Pancreas (tissue), 10 donors: ENCODE measurements at places on chromosomes 6 and 20.

DNA sequence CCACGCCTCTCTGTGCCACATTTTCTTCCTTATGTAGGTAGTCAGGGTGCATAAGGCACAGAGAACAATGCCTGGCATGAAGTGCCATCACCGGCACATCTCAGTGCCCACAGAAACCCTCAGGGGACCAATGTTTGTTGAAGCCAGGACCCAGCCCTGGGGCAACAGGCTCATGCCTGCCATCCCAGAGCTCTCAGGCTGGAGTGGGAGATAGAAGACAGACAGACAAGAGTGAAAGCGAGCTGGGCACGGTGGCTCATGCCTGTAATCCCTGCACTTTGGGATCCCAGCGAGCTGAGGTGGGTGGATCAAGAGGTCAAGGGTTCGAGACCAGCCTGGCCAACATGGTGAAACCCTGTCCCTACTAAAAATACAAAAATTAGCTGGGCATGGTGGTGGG, 13.5 kb downstream of the EFCAB8 start:
- H3K27me3 ChIP-seq = no peaks in the 10 kb centered on the region
- H3K36me3 ChIP-seq = no peaks in the 10 kb centered on the region
- no peak overlapping the region for H3K27ac ChIP-seq
- DNase-seq = no peak

GRCh38 chr6:152598421-152598820, 38.7 kb downstream of the SYNE1 start:
- DNase-seq = no peak
- no peaks in the 10 kb centered on the region for H3K27me3 ChIP-seq
- H3K4me1 ChIP-seq = no peaks in the 10 kb centered on the region
- no peak overlapping the region for H3K4me3 ChIP-seq

DNA sequence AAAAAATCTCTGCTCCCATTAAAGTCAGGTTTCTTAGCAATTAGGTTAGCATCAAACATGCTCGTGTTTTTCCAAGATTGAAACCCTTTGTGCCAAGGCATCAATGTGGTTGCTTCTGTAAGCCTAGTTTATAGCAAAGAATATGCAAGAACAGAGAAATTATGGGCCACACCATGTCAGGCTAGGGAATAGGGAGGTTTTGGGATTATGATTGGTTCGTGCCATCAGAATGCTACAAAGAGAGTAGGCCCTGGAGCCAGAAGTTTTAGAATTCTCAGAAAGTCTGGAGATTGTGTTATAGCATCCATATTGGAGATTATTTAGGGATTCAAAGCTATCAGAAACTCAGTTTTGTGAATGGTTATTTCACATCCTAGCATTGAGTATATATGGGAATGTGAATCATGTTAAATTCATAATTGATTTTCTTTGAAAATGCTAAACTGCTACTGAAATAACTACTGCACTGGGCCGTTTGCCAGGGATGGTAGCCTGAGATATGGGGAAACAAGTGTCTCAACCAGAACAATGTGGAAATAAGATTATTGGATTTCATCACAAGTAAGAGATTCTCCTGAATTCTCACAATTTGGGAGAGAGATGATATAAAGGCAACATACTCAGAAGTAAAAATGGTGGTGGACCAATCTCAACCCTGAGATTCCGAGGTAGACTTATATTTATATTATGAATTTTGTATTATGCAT, 45.3 kb downstream of the ZNF292 start:
- DNase-seq = no peak
- H3K4me3 ChIP-seq = no peak overlapping the region
- H3K36me3 ChIP-seq = no peaks in the 10 kb centered on the region

- H3K27ac ChIP-seq = peak overlapping the region; percentile 84
- no peaks in the 10 kb centered on the region for H3K4me1 ChIP-seq
- H3K4me3 ChIP-seq = no peak overlapping the region
- no peak for DNase-seq
- H3K36me3 ChIP-seq = no peaks in the 10 kb centered on the region
Observed at GRCh38 chr20:57957411-57958049, 247.7 kb upstream of the PMEPA1 start.

DNA sequence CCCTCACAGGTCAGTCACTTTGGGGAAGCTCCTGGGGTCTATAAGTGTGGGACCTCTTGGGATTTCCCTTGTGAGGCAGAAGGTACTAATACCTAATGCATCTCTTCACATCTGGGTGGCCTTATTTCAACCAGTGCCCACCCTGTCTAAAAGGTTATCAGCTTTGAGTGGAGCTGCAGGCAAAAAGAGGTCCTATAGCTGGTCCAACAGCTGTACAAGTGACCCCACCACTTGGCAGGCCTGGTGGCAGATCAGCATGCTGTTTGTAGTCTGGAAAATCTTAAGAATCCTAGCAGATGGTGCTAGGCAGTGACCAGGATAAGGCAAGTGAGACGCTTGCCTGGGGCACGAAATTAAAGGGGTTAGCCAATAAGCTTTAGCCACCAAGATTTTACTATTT, 51.6 kb upstream of the GTSF1L start:
- no peaks in the 10 kb centered on the region for H3K27me3 ChIP-seq
- H3K36me3 ChIP-seq = no peaks in the 10 kb centered on the region
- no peak overlapping the region for H3K27ac ChIP-seq
- no peak for DNase-seq

- H3K4me1 ChIP-seq = no peaks in the 10 kb centered on the region
- H3K27ac ChIP-seq = no peak overlapping the region
- no peak for DNase-seq
- no peaks in the 10 kb centered on the region for H3K36me3 ChIP-seq
Observed at GRCh38 chr20:7505835-7506221, 434.4 kb downstream of the HAO1 start.

DNA sequence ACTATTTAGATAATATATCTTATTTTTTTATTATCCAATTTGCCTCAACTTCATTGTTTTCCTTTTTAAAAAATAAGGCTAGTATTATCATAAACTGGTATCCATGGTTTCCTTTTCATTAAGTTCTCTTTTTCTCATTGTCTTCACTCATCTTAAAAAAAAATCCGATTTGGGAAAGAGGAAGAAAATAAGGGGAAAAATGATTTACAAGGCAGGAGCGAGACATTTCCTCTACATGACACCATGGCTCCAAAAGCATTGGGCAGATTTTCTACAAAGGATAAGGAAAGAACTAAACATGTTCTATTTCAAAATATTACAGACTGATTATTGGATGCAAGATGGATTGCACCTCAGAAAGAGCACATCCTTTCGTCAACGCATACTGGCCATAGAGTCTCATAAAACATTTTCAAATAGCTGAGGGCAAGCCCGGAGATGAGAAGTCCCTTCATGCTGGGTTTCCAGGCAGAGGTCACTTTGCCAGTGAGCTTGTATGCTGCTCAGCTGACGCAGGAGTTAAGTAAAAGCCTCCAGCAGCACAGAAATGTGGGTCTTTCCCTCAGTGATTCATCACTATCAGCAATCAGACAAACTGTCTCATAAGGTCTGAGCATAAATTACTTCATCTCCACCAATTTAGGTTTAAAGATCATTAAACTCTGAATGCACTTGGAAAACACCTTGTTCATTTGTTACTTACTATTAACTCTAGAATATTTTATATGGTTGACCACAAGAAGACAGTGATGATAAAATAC, 129.0 kb upstream of the TNFAIP3 start:
- no peaks in the 10 kb centered on the region for H3K4me1 ChIP-seq
- DNase-seq = no peak

- H3K27me3 ChIP-seq = no peaks in the 10 kb centered on the region
- peaks cover 7% of the 10 kb centered on the region for H3K4me1 ChIP-seq
- DNase-seq = no peak
Observed at GRCh38 chr6:152119831-152120230, 312.3 kb downstream of the ESR1 start.

GRCh38 chr20:2005831-2006426, 12.1 kb upstream of the PDYN start:
- no peaks in the 10 kb centered on the region for H3K4me1 ChIP-seq
- no peak overlapping the region for H3K4me3 ChIP-seq
- H3K27ac ChIP-seq = no peak overlapping the region
- H3K36me3 ChIP-seq = no peaks in the 10 kb centered on the region

- DNase-seq = no peak
- no peak overlapping the region for H3K4me3 ChIP-seq
- no peak overlapping the region for H3K27ac ChIP-seq
- no peaks in the 10 kb centered on the region for H3K36me3 ChIP-seq
- no peaks in the 10 kb centered on the region for H3K27me3 ChIP-seq
Observed at GRCh38 chr6:149275621-149276020, 41.9 kb upstream of the TAB2 start.

GRCh38 chr6:113971741-113972140, 793 bp upstream of the HDAC2 start:
- no peaks in the 10 kb centered on the region for H3K27me3 ChIP-seq
- H3K36me3 ChIP-seq = no peaks in the 10 kb centered on the region
- no peak for DNase-seq
- H3K27ac ChIP-seq = no peak overlapping the region

DNA sequence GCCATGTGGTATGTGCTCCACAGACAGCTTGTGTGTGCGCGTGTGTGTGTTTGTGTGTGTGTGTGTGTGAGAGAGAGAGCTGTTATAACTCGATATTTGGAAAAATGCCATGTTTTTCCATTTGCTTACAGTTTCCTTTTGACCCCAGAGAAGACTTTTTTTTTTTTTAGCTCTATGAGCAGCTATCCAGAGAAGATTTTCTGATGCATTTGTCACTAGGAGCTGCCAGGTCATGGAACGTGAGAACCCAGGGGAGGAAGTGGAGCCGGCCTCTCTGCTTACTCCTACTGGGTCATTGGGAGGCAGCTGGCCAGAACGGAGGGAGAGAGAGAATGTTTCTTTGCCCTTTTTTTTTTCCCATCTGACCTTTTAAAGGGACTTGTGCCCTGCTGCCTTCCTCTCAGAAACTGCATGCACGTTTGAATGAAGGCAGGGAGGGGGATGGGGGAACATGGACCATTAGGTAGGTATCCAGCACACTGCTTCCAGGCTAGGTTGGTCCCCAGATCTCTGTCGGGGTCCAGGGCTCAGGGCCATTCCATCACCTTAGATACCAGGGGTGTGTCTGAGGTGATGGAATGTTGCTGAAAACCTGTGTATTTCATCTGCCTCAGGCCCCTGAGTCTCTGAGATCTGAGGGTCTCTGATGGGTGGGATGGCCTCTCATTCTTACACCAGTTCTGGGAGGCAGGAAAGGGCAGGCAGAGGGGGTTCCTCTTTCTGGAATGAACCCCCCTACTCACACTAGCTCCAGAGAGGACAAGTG, 11.2 kb upstream of the MRPS18A start:
- no peak for DNase-seq
- H3K4me3 ChIP-seq = no peak overlapping the region
- no peaks in the 10 kb centered on the region for H3K36me3 ChIP-seq
- peaks cover 5% of the 10 kb centered on the region for H3K4me1 ChIP-seq
- peak overlapping the region; percentile 22 for H3K27ac ChIP-seq
- no peaks in the 10 kb centered on the region for H3K27me3 ChIP-seq

DNA sequence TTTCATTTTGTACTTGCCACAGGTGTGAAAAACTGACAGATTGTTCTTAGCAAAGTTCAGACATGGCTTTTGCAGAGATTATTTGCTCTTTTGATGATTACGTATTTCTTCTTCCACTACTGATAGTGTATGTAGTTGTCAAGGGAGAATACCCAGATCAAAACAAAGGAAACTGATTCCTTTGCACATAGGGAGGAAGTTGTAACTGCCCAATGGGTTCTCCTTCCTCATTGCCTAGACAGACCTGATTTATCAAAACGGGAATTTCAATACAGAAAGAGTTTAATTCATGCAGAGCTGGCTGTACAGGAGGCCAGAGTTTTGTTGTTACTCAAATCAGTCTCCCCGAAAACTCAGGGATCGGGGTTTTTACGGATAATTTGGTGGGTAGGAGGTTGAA, 214.7 kb downstream of the BCAS1 start:
- H3K4me3 ChIP-seq = no peak overlapping the region
- no peak overlapping the region for H3K27ac ChIP-seq
- DNase-seq = no peak
- peaks cover 8% of the 10 kb centered on the region for H3K4me1 ChIP-seq
- H3K36me3 ChIP-seq = no peaks in the 10 kb centered on the region
- no peaks in the 10 kb centered on the region for H3K27me3 ChIP-seq

- no peaks in the 10 kb centered on the region for H3K4me1 ChIP-seq
- DNase-seq = no peak
- H3K27ac ChIP-seq = no peak overlapping the region
- H3K4me3 ChIP-seq = no peak overlapping the region
- H3K36me3 ChIP-seq = no peaks in the 10 kb centered on the region
- no peaks in the 10 kb centered on the region for H3K27me3 ChIP-seq
Observed at GRCh38 chr6:104606361-104606760, 253.4 kb downstream of the HACE1 start.

- no peaks in the 10 kb centered on the region for H3K27me3 ChIP-seq
- no peaks in the 10 kb centered on the region for H3K4me1 ChIP-seq
- no peak overlapping the region for H3K4me3 ChIP-seq
- no peaks in the 10 kb centered on the region for H3K36me3 ChIP-seq
- no peak overlapping the region for H3K27ac ChIP-seq
Observed at GRCh38 chr20:3459881-3460307, 10.9 kb upstream of the ATRN start.

- H3K27ac ChIP-seq = no peak overlapping the region
- no peak overlapping the region for H3K4me3 ChIP-seq
- no peak for DNase-seq
Observed at GRCh38 chr20:62714006-62714405, 5.4 kb downstream of the NTSR1 start.

GRCh38 chr20:24492031-24492607, 22.7 kb downstream of the SYNDIG1 start:
- no peak overlapping the region for H3K4me3 ChIP-seq
- H3K36me3 ChIP-seq = no peaks in the 10 kb centered on the region
- H3K27me3 ChIP-seq = no peaks in the 10 kb centered on the region
- H3K27ac ChIP-seq = no peak overlapping the region
- DNase-seq = no peak
- no peaks in the 10 kb centered on the region for H3K4me1 ChIP-seq
